ENCODE measurements at places on chromosomes 1 and 21.

- DNase-seq: no peak
Measured at GRCh38 chr1:29967261-29967660, 730.9 kb downstream of the PTPRU start.

DNA sequence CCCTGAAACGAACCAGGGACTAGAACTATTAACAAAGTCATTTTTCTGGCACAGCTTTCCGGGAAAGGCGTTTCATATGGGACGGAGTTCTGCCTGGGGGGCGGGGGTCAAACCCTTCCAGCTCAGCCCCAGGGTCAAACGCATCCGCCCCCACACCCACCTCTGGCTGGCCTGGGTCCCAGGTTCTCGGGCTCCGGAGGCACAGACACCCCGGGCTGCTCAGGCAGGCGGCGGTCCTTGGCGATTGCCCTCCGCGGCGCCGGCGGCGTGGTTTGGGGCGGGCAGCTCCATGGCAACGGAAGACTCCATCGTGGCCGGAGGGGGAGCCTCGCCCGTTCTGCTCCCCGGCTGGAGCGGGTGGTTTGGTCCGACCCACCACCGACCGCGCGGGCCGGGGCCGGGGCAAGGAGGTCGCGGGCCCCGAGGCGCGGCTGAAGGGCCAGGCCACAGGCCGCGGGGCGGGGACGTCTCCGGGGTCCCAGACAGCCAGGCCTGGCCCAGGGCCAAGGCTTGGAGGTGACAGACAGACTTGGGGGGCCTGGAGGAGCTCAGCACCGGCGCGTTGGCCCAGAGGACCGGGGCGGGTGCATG, at the start of gene CFAP74:
CFAP74 (minus strand) TSS at position 246 of the 591 bp plus-strand sequence. CDS start 12,830 bp downstream, outside the sequence.
- no peak for DNase-seq

- no peak for DNase-seq
Measured at GRCh38 chr1:15290382-15290781, 43.4 kb downstream of the FHAD1 start.

- DNase-seq: no peak
Measured at GRCh38 chr1:94955767-94956632, 29.1 kb upstream of the CNN3 start.

- no peak for DNase-seq
Measured at GRCh38 chr21:34705011-34705410, 36.2 kb downstream of the CLIC6 start.

DNA sequence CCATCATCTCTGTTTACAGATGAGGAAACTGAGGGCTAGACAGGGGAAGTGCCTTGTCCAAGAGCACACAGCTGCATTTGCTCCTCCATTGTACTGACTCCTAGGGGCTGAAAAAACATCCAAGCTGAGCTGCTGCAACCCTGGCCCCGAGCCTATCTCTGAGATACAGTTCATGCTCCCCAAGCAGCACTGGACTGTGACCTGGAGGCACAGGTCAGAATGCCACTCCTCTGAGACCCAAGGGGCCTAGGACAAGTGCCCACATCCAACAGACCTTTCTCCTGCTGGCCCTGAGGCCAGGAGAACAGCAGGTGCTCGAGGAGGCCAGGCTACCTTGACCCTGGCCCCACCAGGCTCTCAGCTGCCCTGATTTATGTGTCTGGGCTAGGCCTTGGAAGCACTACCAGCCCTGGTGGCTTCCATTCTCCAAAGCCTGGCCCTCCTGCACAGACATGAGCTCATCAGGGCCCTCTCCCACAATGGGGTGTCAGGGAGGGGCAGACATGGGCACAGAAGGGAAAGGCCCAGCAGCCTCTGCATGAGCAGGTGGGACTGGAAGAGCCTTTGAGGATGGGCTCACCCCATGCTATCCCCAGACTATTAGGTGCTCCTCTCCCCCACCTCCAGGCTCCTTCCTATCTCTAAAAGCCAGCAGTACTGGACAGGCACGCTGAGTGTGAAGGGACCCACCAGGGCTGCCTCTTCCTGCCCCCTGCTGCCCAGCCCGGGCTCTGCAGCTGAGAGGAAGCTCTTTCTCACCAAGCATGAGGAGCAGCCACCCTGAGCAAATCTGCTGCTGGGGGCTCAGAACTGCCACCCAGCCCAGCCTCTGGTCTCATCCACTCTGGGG, 18.8 kb downstream of the ADGRB2 start:
- DNase-seq: peak; percentile 65

- no peak for DNase-seq
Measured at GRCh38 chr1:210239349-210240111, 6.9 kb downstream of the SERTAD4 start.

- no peak for DNase-seq
Measured at GRCh38 chr1:159000070-159000409, 9.7 kb upstream of the IFI16 start.

DNA sequence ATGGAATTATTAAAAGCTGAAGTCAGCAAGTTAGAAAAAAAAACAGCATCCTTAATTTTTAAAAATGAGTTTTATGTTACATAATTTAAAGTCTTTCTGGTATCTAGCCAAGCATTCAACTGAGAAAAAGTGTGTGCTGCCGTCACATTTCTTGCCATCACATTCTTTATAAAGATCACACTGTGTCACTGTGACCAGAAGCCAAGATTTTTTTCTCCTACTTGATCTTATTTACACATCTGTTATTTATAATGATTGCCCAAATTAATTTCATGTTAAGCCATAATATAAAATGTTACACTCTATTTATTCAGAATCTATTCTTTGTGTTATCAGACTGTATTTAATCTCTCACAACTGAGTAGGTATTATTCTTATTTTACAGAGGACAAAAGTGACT, 1603.7 kb downstream of the PLA2G4A start:
- DNase-seq: no peak

- no peak for DNase-seq
Measured at GRCh38 chr1:77373702-77374101, 91.9 kb downstream of the AK5 start.

GRCh38 chr1:153631047-153632022, 2.5 kb upstream of the CHTOP start:
- DNase-seq: no peak

- peak; percentile 72 for DNase-seq
Measured at GRCh38 chr1:29136391-29136915, 12.8 kb upstream of the TMEM200B start.

DNA sequence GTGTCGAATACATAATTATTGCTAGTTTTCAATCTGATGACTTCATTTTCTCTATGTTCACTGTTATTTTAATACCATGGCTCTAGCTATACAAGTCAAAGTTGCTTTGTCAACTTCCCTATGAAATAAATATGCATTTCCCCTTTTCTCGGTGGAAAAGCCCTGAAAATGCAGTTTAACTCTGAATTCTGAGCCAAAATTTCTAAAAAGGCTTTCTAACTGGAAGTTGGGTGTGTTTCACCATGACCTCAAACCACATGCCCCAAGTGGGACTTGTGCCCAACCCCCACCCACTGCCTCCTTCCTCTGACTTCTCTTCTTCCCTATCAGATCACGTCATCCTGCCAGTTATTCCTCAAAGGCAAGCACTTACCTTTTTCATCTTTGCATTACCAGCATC, 8.9 kb downstream of the MKNK1 start:
- DNase-seq: no peak

- DNase-seq: peak; percentile 75
Measured at GRCh38 chr1:161153682-161154337, at the start of gene UFC1. Gene UFC1 (plus strand): TSS chr1:161153978. CDS start chr1:161153998, 20 bp downstream.

DNA sequence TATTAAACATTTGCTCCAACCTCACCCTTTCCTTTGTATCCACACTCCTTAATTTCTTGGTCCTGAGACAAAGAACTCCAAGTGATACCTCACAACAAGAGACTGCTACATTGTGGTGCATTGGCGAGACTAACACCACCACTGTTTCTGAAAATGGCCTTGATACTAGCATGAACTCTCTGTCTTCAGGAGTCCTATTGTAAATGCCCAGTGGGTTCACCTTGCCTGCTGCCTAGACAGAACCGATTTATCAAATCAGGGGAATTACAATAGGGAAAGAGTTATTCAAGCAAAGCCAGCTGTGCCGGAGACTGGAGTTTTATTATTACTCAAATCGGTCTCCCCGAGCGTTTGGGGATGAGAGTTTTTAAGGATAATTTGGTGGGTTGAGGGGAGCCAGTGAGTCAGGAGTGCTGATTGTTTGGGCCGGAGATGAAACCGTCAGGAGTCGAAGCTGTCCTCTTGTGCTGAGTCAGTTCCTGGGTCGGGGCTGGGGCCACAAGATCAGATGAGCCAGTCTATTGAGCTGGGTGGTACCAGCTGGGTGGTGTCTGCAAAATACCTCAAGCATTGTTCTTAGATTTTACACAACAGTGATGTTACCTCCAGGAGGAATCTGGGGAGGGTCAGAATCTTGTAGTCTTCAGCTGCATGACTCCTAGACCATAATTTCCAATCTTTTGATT, 83.1 kb downstream of the DESI2 start:
- no peak for DNase-seq

- DNase-seq: peak; percentile 54
Measured at GRCh38 chr1:248858096-248858890, 592 bp downstream of the ZNF692 start.

- DNase-seq: no peak
Measured at GRCh38 chr1:198399452-198399851, 141.0 kb downstream of the ATP6V1G3 start.

DNA sequence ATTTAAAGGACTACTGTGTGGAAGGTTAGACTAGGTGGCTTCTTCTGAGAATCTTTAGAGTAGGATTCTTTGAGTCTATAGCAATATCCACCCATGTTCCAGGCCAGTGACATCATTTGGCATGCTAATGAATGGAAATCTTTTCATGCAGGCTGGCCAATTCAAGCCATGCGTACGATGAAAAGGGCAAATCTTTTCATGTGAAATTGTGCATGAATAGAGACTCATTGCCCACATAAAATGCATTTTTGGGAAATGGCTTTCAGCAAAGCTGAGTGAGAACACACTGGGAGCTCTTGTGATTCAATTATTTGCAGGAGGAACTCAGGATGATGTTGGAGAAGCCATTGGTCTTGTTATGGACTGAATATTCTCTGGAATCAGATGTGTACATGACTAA, 324.9 kb upstream of the DAB1 start:
- no peak for DNase-seq

DNA sequence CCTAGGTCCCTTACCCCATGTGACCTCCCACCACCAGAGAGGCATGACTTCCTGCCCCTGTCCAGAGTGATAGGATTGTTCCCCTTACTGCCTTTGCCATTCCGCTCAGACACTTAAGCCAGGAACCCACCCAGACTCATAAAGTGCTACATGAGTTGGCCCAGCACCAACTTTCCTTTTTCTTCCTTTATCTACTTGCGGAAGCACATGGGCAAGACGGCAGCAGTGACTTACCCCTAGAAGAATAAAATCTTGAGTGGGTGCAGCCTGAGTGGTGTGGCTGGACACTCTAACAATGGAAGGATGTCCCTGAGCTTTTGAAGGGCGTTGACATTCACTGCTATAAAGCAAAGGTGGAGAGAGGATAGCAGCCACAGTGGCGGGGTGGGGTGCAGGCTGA, 100.1 kb downstream of the MAB21L3 start:
- no peak for DNase-seq

DNA sequence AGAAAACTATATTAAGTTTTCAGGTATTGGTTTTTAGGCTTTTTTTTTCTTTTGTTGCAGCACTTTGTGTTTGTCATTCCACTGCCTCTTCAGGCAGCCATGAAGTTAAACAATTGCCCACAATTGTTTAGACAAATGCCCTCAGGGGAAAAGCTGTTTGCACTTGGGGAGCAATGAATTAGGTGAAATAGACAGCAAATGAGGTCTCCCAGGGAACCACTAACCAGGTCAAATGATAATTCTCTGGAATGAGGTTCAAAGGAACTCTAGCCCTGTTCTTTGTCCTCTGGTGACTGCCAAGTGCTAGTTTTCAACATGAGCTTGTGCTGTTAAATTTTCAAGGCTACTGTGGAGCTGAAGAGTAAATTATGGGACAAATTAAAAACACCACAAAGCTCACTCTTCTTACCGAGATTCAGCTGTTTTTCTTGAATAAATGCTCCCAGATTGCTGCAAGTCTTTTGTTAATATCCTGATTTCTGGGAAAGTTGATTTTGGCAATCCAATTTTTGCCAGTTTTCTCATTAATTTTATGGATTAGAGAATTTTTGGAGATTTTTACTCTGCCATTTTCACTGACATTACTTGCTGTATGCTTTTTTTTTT, 15.1 kb upstream of the MAB21L3 start:
- no peak for DNase-seq

DNA sequence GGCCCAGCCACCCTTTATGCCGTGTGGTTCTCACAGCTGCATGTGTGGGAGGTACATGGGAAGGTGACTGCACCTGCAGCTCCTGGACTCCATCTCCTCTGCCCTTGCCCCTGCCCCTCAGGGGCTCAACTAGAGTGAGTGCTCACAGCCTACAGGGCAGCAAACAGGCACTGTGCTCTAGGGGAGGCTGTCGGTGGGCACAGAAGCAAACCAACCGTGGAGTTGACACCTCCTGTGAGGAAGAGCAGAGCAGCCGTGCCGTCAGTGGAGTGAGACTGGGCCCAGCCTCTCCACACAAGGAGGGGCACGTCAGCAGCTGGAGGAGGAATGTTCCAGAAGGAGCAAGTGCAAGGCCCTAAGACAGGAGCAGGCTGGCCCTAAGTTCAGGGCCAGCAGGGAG, 32.7 kb downstream of the BMP8A start:
- DNase-seq: no peak

- DNase-seq: no peak
Measured at GRCh38 chr1:24319312-24319863, at the start of gene GRHL3. Gene GRHL3 (plus strand): TSS chr1:24319357. CDS start chr1:24319552, 195 bp downstream.

DNA sequence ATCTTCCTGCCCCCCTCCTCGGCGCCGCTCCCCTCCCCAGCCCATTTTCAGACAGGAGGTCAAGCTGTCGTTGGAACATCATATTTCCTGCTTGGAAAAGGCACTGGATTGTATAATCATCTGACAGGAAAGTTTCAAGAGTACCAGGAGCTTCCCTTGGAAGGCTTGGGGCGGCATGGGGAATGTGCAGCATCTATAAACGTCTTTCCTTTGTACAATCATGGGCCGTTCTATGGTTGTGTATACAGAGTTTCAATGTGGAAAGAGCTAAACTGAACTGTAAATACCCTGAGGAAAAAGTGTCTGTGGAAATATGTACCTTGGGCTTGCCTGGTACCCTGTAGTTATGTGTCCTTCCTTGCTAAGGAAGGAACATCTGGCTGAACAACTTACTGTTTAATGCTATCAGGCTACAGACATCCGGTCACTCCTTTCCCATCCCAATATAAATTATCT, 368.1 kb upstream of the ADGRL2 start:
- DNase-seq: no peak

DNA sequence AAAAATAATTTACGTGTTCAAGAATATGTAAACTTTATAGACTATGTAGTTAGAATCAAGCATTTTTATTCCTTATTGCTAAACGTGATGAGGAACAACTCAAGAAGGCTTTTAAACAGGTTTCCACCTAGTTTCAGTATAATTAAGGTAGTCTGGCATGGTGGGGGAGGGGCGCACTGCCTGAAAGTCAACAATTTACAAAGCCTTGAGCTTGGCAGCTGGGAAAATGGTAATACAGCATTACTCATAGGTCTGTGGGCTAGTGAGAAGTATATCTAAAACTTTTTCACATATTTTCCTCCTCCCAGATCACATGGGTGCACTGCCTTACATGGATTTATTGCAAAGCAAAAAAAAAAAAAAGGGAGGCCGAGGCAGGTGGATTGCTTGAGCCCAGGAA, 75.2 kb downstream of the EVI5 start:
- DNase-seq: no peak

GRCh38 chr1:2442661-2443060, 30.3 kb upstream of the PEX10 start:
- no peak for DNase-seq
